Common myeloid progenitor, CD34-positive (primary cell): ENCODE measurements at places on chromosomes 7 and 10.
A peak's percentile ranks its signal among the peaks of the same experiment; 100 is the strongest.

- no peak for DNase-seq
These were observed 57.0 kb downstream of the P4HA1 start for GRCh38 chr10:73039635-73040034.

GRCh38 chr7:26000841-26001240 is 151.2 kb upstream of the NFE2L3 start:
- DNase-seq = no peak

DNA sequence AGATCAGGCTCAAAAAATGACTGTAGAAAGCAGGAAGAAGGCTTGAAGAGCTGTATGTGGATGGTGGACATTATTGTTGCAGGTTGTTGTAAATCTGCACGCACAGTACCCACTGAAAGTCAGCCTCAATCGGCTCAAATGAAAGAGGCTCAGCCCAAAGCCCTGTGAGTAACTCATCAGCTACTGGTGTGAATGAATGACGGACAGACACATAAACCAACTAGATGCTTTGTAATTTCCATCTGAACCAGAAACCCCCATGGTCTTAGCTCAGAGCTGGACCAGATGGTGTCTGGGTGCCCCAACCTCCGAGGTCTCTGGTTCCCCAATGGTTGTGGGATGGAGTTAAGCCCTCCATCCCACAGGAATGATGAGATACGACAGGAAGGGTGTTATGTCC is 7.4 kb downstream of the CALN1 start:
- peak; percentile 47 for DNase-seq

DNA sequence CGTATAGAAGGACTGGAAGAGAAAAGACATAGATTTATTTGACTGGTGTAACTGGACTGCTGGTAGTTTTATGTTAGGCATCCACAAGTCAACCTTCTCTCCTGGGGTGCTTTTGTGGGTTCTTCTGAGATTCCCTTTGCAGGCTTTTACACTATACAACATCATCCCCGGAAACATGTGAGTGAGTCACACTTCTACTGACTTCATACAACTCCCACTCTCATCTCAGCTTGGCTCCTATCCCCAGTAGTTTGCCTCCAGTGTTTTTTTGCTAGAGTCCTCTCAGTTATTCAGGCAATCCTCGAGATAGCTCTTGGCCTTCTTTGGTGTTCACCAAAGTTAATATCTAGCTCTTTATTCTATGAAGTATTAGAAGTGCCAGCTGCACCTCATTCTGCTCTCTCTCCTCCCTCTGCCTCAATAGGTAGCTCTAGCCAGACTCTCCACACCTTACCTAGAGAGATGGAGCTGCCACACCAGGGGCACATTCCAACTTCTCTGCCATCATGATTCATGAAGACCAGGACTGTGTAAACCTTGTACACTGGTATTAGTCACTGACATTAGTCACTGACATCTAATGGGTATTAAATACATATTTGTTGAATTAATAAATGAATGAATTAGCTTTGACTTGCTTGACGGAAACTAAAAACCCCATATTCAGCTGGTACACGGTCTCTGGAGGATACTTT is 281.9 kb downstream of the PPP1R3A start:
- DNase-seq = no peak

- DNase-seq = peak; percentile 49
These were observed 75.3 kb downstream of the SVOPL start for GRCh38 chr7:138625849-138626230.

DNA sequence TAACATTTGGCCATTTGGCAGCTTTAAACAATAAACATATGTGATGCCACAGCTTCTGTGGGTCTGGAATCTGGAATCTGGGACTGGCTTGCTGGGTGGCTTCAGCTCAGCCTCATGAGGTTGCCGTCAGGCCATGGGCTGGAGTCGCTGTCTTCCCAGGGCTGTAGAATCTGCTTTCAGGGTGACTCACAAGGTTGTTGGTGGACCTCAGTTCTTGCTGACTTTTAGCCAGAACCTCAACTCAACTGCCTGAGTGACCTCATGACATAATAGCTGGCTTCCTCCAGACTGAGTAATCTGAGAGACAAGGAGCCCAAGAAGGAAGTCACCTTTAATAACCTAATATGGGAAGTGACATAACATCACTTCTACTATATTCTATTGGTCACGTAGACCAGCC is 44.6 kb upstream of the TSPAN13 start:
- DNase-seq = no peak

DNA sequence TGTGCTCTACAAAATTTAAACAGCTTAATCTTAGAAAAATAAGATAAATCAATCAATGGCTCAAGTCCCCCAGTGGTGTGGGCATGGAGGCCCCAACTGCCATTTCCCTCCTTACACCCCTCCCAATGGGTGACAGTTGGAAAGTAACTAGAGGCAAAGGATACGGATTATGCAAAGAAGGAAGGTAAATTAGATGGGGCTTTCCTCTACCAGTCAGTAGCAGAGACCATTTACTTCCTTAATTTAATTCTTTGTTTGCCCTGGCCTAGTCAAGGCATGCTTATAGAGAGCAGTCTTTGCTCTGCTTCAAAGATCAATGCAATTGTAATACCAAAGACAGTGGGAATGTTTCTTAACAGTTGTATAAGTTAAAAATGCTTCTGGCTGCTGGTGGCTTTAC is 63.3 kb upstream of the PAPSS2 start:
- peak; percentile 53 for DNase-seq
